HL-60 (cell line): ENCODE measurements at places on chromosomes 6 and 20.

DNA sequence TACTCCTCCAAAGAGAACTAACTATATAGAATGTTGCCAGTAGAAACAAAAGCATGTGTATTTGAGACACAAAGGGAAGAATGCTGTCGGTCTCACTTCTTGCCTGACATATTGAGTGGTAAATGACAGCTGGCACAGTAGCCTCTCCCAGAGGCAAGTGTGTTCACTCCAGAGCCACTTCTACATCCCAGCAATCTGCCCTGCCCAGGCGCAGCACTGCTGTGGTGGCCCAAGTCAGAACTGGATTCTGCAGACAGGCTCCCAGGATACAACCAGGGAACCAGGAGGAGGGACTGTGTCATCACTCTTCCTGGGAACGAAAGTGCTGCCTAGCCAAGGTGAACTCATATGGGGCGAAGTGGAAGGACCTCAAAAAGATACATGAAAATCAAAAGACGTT lies 103.2 kb upstream of the ARMC2 start:
- no peak for DNase-seq

DNA sequence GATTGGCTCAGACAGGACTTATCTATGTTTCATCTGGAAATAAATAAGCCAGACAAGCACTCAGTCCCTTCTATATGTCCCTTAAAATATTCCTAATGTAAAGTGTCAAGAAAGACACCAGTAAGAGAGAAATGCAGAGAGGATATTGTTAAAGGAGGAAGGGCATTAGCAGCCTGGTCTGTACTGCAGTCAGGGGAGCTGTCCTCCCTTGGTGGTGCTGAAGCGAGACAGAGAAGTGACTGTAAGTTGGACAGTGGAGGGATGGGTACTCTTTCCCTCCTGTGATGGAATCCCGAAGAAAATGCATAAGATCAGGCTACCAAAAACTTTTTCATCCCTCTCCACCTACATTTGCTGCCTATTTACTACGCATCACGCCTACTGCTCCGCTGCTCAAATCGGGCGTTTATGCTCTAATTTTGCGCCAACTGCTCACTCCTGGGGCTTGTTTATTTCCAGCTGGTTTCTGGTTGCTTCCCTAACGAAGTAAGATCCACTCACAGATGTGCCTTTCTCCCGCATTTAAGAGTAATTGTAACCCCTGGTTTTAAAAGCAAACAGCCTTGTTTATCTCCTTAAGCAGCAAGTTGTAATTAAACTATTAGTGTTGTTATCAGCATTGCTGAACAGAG lies 35.2 kb downstream of the PHACTR1 start:
- DNase-seq, result peak; percentile 5

GRCh38 chr6:35449287-35449881 lies 2.8 kb upstream of the FANCE start:
- no peak for DNase-seq

DNA sequence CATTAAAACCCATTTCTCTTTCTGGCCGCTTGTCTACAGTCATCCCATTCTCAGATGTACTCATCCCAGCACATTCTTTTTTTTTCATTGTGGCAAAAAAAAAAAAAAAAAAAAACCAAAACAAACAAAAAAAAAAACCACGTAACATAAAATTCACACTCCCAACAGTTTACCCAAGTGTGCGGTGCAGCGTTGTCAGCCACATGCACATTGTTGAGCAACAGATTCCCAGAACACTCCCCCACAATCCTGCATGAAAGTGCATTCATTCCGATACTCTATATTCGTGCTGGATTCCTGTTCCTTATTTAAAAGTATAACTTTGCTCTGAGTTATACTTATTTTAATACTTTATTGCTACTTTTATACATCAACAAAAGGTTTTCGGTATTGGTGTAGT lies 96.0 kb downstream of the SASH1 start:
- DNase-seq, result no peak

GRCh38 chr6:83467620-83468036 lies 36.8 kb upstream of the ME1 start:
- peak; percentile 88 for DNase-seq

DNA sequence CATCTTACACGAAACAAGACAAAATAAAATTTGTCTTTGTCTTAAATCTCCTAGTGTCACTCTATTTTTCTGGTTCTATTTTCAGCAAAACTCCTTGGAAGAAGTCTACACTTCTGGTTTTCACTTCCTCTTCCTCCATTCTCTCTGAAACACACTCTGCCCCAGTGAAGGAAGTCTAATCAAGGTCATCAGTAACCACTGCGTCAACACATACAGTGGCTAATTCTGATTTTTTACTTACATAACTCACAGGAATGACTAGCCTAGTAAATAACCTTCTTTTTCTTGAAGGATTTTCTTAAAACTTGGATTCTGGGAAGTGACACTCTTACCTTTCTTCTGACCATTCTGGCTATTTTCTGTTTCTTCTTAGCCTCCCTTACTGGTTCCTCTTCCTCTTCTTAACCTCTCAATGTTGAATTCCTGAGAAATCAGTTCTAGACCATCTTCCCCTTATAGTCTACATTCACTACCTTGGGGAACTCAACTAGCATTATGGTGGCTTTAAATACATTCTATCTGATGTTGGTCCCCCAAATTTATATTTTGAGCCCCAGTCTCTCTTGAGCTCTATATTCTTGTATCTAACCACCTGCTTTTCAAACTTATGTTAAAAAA lies 37.5 kb downstream of the AIG1 start:
- DNase-seq, result no peak

- no peak for DNase-seq
Measured at GRCh38 chr6:158813032-158813431, 6.1 kb downstream of the EZR start.

- DNase-seq, result no peak
Measured at GRCh38 chr6:68747110-68747790, 112.2 kb downstream of the ADGRB3 start.

DNA sequence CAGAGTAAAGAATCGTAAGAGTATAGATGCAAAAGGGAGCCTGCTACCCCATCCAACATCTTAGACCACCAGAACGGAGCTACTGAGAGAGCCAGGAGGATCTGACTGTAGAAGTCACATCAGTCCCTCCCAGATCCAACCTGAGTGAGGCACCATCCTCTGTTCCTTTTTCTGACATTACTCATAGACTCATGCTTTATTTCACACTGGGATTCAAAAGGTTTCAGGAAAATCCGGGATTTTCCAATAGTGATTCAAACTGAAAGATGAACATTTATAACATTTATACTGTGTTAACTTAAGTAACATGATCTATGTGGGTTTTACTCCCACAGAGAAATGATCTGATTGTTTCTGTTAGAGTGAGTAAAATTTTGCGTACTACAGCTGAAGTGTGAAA lies 868.6 kb upstream of the GJE1 start:
- DNase-seq, result no peak

GRCh38 chr6:71994705-71995271 lies 108.4 kb downstream of the RIMS1 start:
- no peak for DNase-seq

DNA sequence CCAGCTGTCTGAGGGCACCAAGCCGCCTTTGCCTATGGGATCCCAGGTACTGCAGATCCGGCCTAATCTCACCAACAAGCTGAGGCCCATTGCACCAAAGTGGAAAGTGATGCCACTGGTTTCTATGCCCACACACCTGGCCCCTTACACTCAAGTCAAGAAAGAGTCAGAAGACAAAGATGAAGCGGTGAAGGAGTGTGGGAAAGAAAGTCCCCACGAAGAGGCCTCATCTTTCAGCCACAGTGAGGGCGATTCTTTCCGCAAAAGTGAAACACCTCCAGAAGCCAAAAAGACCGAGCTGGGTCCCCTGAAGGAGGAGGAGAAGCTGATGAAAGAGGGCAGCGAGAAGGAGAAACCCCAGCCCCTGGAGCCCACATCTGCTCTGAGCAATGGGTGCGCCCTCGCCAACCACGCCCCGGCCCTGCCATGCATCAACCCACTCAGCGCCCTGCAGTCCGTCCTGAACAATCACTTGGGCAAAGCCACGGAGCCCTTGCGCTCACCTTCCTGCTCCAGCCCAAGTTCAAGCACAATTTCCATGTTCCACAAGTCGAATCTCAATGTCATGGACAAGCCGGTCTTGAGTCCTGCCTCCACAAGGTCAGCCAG lies 283.0 kb downstream of the TSHZ2 start:
- DNase-seq, result no peak

- DNase-seq, result no peak
Measured at GRCh38 chr20:33677991-33678702, 3.9 kb upstream of the NECAB3 start.

GRCh38 chr6:41639809-41640371 lies 1.6 kb downstream of the MDFI start:
- no peak for DNase-seq

DNA sequence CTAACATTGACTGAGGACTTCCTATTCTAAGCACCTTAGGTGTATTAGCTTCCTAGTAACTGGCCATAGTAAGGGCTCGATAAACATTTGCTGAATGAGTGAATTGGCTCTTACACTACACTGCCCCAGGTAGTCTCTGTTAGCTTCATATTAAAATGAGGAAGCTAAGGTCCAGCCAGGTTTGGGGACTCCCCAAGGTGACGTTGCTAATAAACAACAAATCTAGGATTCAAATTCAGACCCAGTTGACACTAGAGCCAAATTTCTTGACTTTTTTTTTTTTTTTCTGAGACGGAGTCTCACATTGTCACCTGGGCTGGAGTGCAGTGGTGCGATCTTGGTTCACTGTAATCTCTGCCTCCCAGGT lies 16.2 kb downstream of the ARHGAP40 start:
- DNase-seq, result no peak

GRCh38 chr6:89530982-89531381 lies 98.0 kb downstream of the ANKRD6 start:
- DNase-seq, result no peak

DNA sequence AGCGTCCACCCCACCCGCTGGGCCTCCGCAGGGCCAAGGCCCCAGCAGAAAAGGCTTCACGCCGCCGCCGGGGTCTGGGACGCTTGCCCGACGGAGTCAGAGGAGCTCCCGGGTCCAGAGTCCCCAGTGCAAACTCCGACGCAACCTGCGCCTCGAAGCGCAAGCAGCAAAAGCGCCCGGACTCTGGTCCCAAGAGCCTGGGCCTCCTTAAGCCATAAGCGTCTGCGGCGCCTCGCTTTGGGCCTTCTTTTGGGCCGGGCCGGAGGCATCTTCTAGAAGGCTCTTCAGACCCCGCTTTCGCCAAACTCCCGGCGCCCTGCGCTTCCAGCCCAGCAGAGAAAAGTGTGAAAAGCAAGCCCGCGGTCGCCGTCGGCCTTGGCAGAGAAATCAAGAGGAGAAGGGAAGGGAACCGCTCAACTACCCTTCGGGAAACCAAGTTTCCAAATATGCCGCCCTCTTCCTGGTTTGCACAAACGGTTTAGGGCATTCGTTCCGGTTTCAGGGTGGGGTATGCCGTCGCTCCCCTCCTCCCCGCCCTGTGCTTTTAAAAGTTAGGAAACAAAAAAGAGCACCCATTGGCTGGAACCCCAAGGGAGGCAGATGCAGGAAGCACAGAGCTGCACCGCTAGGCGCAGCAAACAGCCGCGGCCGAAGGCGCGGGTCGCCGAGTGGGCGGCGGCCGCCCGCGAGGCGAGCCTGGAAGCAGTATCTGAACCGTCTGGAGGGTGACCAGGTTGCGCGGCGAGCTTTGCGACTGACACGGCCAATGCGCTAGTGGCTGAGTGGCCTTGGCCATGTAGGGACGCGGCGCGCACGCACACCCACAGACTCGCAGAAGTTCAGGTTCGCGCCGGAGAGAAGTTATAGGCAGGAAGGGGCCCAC lies 1.2 kb downstream of the TBX18 start:
- no peak for DNase-seq

DNA sequence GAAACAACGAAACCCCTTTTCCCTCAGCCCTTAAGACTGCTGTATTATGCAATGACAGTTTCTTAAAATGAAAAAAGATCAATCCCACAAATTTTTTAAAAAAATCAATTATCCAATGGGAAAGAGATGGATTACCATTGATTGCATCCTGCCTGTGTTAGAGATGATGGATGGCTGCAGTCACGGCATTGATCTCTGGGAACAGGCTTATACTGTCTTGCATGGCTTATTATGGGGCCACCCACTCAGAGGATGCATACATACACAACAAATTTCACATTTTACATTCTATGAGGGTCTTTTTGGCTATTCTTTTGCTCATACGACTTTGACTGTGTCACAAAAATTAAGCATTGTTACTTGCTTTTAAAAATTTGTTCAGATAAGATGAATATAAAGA lies 724.3 kb downstream of the HDGFL1 start:
- no peak for DNase-seq

- DNase-seq, result no peak
Measured at GRCh38 chr20:44054118-44054517, 132.9 kb downstream of the JPH2 start.

GRCh38 chr6:30013291-30013922 lies 47.7 kb upstream of the POLR1H start:
- DNase-seq, result no peak

DNA sequence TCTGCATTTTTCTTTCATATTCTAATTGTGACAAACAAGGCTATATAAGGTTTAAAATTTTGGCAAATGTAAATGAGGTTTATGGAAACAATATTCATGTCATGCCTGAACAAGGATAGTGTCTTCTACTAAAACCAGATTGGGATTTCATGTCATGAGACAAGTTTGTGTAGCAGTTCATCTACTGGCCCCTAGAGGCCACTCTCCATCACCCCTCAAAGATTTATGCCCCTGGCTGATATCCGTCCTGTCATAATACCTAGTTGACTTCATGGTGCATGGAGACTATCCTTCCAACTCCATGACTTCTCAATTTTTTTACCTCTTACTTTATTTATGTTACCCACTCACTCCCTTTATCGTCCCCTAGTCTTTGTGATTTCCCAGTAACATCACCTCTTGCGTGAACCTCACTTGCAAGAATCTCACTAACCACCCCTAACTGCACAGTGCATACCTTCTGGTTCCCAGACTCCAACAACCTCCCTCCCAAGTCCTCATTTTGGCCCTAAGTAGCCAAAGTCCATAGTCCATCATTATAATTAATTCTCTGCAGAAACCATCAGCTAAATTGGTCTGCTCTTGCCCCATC lies 179.8 kb downstream of the TASP1 start:
- DNase-seq, result peak; percentile 18

DNA sequence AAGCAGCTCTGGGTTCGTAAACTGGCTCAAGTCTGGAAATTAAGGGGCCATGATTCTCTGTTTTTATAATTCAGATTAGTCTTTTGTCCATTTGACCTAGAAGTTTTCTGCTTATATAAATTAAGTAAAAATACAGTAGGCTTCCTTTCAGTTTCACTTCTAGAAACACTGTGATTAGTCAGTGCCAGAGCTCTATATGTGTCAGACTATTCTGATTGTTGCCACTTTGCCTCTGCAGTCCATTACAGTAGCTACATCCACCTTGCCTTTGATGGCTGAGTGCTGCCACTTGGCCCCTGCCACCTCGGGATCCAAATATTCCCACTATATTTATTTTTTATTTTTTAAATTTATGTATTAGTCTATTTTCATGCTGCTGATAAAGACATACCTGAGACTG lies 7.9 kb downstream of the ZC2HC1B start:
- no peak for DNase-seq

DNA sequence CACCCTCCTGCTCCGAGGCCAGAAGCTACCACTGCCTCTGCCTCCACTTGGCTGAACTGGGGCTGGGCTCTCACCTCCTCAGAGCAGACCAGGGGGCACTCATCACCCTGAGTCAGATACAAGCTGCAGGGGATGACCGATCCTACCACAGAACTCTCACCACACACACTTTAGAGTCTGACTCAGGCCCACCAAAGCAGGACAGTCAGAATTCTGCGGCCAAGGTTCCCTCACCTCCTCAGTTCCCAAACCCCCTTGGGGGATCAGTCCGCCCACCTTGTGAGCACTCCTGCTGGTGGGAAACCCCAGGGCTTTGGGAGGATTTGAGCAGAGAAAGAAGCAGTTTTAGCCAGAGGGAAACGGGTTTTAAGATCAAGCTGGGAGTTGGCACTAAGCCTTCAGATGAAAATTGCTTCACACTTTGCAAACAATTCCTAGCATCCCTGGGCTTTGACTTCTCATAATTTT lies 587.8 kb upstream of the JAG1 start:
- no peak for DNase-seq
